HCT116 (cell line): ENCODE measurements at places on chromosomes 13 and 19.

- peak; percentile 8 for DNase-seq
These were observed 2758.2 kb downstream of the PCDH9 start for GRCh38 chr13:64471916-64472315.

- no peak for DNase-seq
These were observed 13.0 kb downstream of the ARHGAP33 start for GRCh38 chr19:35788205-35788960.

DNA sequence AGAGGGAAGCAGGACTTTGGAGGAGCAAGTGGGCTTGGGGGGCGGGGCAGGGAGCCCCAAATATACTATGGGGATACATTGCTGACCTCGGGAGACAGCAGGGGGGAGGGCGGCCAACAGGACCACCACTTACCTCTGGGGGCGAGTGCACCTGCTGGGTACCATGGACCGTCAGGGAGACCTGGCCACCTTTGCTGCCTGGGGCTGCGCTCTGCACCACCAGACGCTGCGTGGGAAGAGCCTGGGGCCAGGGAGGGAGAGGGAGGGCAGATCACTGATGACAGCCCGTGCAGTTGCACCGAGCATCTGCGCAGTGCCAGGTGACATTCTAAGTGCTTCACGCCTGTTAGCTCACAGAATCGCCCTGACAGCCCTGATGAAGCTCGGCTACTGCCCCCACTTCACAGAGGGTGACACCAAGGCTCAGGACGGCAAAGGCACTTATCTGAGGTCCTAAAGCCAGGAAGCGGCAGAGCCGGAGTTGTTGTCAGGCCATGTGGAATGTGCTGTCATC lies 24.1 kb downstream of the RFX1 start:
- DNase-seq = no peak

GRCh38 chr13:107866032-107866940 lies 349.1 kb downstream of the LIG4 start:
- no peak for DNase-seq

DNA sequence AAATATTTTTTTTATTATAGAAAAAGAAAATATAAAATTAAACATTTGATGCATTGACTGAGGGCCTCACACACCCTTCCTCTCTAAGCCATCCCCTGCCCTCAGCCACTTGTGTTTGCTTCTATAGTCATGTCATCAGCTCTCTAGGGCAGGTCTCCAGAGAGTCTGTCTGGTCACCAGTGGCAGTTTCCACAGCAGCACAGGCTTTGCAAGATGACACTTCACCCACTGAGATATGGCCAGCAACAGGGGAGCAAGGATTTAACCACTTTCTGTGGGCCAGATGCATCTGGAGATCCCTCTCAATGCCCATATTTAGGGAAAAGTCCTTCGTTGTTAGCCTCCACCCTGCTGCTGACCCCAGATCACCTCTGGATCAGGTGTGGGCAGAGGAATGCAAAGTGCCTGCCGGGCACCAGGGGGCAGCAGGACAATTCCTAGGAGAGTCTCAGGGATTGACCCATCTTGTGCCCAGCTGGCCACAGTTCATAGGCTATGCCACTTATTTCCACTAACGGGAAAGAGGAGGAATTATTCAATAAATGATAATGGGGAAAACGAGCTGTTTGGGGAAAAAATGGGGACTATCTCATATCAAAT lies 4.8 kb downstream of the ABCC4 start:
- DNase-seq = peak; percentile 21

DNA sequence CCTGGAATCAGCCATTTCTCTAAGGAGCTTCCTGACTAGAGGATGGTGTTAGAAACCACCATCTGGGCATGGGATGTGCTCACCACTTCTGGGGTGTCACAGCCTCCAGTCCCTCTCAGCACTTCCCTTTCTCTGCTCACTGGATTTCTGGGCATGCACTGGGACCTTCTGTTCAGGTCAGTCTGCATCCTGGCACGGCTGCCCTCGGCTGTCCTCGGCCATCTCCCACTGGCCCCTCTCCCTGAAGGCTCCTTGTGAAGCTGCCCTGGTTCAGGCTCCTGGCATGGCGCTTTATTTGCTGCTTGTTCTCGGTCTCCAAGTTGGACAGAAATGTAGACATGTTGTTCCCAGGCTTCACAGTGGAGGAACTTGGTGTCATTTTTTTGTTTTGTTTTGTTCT lies 60.0 kb downstream of the TEX29 start:
- no peak for DNase-seq

DNA sequence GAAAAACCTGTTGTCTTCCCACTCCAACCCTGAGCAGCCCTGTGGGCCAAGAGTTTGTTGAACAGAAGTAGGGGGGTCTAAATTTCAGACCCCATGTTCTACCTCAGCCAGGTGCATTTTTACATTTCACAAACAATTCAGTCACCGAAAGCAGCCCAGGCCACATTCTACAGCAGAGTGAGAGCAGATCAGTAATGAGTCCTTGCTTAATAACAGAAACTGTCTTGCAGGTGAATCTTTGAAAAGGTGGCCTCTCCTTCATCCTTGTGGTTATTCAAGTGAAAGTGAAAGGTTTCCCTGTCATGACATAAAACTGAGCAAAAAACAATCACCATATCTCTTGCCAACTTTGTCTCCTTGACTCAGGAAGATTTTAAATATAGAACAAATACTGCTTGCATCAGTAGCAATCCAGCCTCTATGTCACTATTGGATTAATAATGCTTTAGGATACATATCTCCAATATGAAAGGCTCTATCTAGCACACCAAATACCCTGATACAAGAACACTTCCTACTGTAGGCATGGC lies 670.2 kb downstream of the DIAPH3 start:
- DNase-seq = no peak

GRCh38 chr13:40047322-40047771 lies 391.9 kb downstream of the COG6 start:
- DNase-seq = no peak

DNA sequence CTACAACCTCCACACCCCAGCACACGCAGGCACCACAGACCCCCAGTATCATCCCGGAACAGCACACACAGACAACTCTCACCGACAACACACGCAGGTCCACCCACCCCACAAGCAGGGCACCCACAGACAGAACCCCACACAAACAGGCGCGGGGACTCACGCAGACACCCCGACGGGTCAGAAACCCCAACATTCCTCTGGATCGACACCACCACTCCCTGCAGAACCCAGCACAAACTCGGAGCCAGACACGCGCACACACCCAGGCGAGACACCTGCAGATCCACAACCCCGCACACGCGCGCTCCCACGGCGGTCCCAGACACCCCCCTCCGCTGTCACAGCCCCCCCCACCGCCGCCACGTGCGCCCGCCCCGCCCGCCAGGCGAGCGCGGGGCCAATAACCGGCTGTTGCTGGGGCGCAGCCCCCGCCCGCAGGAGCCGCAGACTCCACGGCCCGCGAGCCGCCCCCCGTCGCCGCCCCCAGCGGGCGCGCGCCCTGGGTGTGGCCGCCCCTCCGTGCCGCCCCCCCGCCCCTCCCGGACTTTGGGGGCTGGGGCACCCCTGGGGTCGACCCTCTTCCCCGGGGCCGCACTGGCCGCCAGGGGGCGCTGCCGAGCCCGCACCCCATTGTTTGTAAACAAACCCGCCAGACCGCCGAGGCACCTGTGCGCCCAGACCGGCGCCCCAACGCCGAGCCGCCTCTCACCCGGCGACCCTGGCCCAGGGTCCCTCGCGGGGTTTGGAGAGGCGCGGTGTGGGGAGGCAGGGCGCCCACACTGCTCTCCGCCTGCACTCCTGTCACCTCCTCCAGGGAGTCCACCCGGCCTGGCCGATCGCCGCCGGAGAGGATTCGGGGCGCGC lies 712 bp downstream of the BBC3 start:
- DNase-seq = no peak

DNA sequence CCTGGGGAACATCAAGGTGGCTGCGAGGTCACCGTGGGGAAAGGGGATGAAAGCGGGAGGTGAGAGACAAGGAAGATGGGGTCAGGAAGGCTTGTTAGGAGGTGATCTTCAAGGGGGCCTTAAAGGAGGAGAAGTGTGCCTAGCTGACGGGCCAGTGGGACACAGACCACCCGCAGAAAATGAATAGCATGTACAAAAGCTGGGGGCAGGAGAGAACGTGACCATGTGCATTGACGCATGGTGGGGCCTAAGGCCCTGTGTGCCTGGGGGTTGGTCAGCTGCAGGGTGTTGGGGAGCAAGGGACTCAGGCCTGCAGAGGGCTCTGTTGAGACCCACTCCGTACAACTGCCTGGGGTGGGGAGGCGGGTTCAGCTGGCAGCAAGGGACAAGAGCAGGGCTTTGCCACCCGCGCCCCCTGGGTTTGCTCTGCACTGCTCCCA lies 5.9 kb downstream of the RAB8A start:
- DNase-seq = no peak

- peak; percentile 48 for DNase-seq
These were observed 139.4 kb downstream of the HS6ST3 start for GRCh38 chr13:96229356-96229755.

GRCh38 chr19:38024992-38025908 lies 118.2 kb downstream of the SIPA1L3 start:
- DNase-seq = no peak
